GM10248 (cell line): ENCODE measurements at places on chromosomes 7 and 10.

GRCh38 chr10:50431791-50432190 is 180.5 kb upstream of the ASAH2 start:
- peak; percentile 52 for DNase-seq

DNA sequence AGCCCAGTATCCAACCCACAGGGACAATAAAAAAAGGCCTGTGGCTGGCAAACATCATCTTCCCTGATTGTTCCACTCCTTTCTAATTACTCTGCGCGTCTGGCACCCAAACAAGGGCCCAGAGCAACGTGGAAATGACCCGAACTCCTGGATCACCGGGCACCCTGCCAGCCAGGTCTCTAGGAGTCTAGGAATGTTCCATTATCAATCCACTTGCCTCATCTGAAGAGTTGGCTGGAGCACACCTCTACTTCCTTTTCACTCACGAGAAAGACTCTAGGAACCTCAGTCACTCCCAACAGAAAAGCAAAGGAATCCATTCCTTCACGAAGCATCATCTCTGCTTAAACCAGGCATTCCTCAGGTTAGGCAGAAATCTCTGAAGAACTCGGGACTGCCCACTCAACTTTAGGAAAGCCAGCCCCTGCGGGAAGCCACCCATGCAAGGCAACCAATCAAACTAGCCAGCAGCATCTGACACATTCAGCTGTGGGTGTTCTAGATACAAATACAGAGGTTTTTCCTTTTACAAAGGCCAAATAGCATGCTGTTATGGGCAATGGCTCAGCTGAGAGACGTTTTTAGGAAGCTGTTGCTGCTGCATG is 37.7 kb downstream of the ATXN7L1 start:
- no peak for DNase-seq

DNA sequence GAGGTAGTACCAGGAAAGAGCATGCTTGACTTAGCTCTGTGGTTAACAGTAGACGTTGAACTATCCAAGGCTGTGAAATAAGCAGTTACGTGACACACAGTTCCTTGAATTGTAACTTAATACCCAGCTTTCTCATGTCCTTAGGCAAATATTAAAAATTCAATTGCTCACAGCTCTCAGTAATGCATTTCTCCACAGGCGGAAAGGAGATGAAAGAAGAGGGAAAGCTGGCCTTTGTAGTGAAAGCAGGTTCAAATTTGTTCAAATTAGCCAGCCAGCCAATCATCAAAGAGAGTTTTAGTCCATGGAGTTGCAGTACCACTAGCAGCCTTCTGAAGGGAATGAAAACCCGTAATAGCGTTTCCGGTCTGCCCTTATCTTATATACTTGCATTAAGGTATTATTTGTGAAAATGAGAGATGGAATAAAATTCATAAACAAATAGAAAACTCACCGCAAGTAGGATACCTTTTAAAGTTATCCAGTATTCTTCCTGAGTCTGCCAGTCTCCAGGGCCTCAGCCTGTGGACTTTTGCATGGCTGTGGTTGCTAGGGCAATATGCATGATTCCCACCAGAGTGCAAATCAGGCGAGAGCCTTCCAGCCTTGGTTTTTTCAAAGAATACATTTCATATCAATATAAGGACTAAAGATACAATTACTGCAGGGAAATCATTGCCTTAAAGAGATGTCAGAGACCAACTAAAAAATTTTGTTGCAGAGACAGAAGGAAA is 795.5 kb downstream of the TNS3 start:
- no peak for DNase-seq

GRCh38 chr7:7620236-7620635 is 20.3 kb upstream of the UMAD1 start:
- DNase-seq, result no peak

DNA sequence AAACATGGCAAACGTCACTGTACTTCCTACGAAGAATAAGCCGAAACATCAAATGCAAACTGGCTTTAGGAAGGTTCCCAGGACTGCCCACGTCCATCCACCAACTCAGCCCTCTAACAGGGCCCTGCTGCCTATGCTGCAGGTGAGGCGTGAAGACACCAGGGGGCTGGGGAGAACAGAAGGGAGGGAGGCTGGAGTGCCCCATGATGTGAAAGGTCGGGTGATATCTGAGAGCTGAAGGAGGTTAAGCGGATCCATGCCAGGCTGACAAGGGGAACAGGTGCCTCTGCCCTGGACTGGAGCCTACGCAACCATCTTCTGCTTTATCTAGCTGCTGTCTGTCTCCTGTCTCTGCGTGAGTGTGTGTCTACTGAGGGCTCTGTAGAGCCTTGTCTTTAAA is 40.2 kb upstream of the ATP6V0A4 start:
- DNase-seq, result no peak

- peak; percentile 87 for DNase-seq
These were observed at the start of gene ADO for GRCh38 chr10:62804356-62805230. Gene ADO (plus strand): TSS chr10:62804720. CDS start chr10:62805060, 340 bp downstream.
